ENCODE measurements at places on chromosomes 6 and 20.

DNA sequence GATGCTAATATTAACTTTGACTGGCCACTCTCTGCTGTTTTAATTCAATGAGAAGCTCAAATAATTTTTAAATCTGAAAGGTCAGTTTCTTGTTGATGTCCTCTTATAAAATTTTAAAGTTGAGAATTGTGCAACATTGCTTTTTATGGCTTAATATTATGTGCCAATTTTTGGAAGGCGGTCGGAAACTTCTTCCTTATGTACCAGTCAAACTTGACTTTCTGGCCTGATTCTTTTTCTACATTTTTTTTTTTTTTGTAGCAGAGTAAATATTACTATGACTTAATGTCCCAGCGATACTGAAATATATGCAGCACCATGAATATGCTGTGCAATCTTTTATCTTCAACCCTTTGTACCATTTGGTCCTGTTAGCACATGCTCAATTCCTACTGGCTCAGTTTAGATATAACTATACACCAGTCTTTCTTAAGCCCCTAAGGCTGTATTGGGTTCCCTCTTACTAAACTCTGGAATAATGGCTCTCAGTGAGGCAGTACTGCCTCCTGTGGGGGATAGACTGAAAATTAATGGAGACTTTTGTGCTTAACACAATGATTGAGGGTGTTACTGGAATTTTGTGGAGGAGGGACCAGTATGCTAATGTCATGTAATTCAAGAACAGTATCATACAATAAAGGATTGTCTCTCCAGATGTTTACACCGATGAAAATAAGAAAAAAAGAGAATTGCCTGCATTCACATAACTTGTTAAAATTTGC, 156.4 kb upstream of the SYNCRIP start:
- no peak for DNase-seq

- DNase-seq: no peak
Observed at GRCh38 chr20:20820785-20821483, 108.5 kb upstream of the RALGAPA2 start.

DNA sequence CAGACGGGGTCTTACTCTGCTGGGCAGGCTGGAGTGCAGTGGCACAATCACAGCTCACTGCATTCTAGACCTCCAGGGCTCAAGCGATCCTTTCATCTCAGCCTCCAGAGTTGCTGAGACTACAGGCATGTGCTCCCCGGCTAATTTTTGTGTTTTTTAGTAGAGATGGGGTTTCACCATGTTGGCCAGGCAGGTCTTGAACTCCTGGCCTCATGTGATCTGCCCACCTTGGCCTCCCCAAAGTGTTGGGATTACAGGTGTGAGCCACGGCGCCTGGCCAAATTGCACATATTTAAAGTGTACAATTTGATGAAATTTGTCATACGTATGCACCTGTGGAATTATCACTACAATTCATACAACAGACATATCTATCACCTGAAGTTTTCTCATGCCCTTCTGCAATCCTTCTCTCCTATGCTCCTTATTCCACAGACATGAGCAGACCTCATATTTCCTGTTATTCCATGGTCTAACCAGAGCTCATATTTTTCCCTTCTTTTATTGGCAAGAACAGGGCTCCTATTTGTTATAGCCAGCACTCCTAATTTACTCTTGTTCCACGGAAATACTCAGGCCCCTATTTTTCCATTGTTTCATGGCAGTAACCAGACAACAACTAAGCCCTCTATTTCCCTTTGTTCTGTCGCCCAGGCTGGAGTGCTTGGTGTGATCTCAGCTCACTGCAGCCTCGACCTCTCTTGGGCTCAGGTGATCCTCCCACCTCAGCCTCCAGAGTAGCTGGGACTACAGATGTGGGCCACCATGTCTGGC, 2.2 kb upstream of the CSTL1 start:
- no peak for DNase-seq

DNA sequence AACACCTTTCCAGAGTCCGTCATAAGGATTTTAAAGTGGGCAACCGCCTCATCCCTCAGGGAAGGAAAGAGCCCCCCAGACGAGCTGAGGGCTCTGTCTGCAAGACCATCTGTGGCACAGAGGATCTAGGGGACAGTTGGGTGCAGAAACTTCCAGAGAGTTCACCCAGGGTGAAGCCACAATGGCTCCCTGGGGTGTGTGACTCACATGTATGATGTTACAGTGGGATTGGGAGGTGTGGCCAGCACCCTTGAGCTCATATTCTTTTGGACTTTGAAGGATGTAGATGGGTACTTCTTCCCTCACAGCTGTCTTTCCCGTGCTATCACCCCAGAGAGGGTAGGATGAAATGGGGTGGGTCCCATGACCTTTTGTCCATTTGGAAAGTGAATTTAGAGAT, 95.5 kb downstream of the NCR2 start:
- DNase-seq: no peak

- DNase-seq: peak; percentile 13
Observed at GRCh38 chr6:33126101-33126714, 50.4 kb downstream of the HLA-DPB1 start.

GRCh38 chr20:33790566-33790965, 20.6 kb upstream of the CHMP4B start:
- DNase-seq: no peak

- no peak for DNase-seq
Observed at GRCh38 chr20:32975698-32976674, 28.2 kb downstream of the SUN5 start.

DNA sequence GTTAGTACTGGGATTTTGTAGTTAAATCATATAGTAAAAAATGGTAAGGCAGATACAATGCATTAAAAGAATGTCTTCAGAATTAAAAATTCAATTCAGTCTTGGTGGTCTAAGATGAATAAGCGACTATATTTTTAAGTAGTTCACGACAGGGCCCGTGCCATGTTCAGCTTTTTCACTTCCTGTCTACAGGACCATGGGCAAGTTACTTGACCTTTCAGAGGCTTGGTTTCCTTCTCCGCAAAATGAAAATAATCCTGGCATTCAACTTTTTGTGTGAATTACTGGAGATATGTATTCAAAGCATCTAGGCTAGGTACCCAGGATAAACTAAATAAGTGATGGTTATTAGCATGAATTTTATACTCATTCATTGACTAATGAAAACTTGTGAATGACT, 216.0 kb downstream of the BTBD9 start:
- DNase-seq: no peak

- DNase-seq: no peak
Observed at GRCh38 chr6:133590814-133591213, 298.1 kb upstream of the TCF21 start.

- DNase-seq: no peak
Observed at GRCh38 chr20:32988008-32988407, 16.2 kb downstream of the SUN5 start.
